ENCODE measurements at places on chromosomes 12 and 14.
A peak's percentile ranks its signal among the peaks of the same experiment; 100 is the strongest.

DNA sequence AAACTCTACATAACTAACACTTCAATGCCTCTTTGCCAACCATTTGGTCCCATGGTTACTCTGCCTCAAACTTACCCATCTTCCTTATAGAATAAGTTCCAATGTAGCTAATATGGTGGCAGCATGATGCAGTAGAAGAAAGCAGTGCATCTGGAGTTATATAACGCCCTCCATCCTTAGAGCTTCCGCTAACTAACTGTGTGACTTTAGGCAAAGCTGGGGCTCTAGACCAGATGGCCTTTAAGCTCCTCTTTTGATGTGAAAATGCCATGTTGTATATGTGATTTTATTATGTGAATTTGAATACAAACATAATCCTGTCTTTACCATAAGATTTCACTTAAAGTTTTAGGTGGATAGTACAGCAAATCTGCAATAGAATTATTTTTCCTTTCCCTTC lies 6.1 kb downstream of the ABCD2 start:
- DNase-seq = no peak

DNA sequence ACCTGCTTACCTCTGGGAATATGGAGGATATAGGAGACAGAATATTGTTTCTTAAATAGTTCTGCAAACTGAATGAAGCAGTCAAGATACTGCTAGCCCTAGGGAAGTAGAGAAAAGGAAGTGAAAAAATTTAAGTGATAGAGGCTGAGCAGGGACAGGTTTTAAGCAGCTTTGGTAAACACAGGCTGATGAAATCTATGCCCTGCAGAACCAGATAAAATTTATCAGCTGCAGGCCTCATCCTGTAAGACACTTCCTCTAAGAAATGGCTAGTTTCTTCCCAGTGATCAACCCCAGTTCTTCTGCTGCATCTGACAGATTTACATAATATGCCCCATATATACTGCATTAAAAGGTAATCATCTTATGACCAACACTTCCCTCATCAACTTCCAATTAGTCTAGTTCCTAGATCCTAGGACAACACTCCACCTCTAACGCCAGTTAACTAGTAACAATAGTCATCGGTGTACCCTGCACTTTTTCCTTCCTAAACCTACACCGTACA lies 1.3 kb upstream of the ESYT1 start:
- no peak for DNase-seq

GRCh38 chr12:25583545-25583944 lies 30.5 kb upstream of the LMNTD1 start:
- DNase-seq = no peak

DNA sequence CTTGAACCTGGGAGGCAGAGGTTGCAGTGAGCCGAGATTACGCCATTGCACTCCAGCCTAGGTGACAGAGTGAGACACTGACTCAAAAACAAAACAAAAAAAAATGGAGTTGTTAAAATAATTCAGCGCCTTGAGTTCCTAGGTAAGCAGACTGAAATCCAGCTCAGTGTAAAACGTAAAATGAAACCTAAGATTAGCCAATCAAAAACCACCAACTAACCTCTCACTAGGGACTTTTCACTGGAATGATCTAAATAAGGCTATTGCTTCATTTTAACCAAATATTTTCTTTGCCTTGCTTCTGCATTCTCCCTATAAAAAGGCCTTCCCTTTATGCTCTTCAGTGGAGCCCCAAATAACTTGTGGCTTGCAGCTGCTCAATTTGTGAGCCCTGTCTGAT lies 91.6 kb upstream of the HIF1A start:
- no peak for DNase-seq

- no peak for DNase-seq
These were observed 54.4 kb upstream of the PLEKHG7 start for GRCh38 chr12:92648242-92649031.

- DNase-seq = peak; percentile 19
These were observed 56.4 kb upstream of the ATP2A2 start for GRCh38 chr12:110224379-110225304.

DNA sequence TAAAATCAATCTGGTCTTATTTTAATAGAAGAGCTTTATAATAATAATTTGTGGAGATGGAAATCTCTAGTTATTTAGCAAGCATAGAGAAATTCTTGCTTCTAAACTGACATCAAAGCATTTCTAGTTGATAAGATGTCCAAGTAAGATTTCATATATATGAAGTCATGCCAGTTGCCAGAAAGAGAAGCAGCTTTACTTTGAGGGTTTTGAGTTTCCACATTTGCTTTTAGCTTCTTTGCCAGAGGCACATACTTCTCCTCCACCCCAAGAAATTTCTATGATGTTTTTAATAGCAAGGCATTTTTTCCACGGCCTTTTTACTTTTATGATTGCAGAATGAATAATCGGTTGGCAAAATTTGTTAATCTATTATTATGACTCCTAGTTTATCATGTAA lies 24.2 kb upstream of the YAF2 start:
- DNase-seq = no peak

GRCh38 chr12:4591180-4591687 lies 29.2 kb downstream of the DYRK4 start:
- DNase-seq = no peak

DNA sequence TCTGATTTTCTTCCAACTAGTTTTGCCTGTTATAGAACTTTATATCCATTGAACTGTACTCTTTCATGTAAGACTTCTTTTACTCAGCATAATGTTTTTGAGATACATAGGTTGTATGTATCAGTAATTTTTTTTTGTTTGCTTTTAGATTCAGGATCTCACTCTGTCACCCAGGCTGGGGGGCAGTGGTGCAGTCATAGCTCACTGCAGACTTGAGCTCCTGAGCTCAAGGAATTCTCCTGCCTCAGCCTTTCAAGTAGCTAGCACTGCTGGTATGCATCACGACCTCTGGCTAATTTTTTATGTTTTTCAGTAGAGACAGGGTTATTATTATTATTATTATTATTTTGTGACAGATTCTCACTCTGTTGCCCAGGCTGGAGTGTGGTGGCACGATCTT lies 65.0 kb upstream of the DDHD1 start:
- DNase-seq = no peak

DNA sequence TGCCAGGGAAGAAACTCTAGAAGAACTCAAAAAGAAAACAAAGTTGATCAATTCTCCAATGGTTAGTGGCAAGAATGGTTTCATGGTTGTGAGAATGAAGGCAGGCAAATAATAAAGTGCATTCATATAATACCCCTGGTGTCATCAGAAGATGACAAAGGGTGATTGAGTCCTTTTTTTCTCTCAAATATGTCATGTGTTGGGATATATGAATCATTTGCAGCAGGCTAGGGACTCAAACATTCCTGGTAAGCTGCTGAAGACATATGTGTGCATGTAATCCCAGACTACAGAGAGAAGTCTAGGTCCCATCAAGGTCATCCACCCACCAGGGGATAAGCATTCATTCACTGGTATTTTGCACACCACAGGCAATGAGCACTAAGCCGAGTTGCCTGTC lies 82.4 kb upstream of the MYF6 start:
- no peak for DNase-seq

GRCh38 chr12:10672231-10672868 lies 1.5 kb downstream of the STYK1 start:
- DNase-seq = no peak

DNA sequence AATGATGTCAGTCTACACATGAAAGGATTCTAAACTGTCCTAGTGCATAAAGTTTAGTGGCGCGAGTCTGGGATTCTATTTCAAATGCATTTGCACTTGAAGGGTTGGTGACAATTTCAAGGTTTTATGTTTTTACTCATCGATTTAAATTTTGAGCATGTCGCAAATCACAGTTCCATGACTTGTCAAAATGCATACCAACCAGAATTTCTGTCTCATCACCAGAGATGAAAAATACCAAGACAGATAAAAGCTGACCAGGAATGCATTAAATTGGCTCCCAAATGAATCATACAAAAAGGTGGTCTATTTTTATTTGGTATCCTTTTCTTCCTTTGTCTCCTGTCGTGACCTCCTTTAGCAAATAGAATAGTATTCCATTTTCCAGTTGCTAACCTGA lies 25.2 kb downstream of the TMEM30B start:
- DNase-seq = no peak

DNA sequence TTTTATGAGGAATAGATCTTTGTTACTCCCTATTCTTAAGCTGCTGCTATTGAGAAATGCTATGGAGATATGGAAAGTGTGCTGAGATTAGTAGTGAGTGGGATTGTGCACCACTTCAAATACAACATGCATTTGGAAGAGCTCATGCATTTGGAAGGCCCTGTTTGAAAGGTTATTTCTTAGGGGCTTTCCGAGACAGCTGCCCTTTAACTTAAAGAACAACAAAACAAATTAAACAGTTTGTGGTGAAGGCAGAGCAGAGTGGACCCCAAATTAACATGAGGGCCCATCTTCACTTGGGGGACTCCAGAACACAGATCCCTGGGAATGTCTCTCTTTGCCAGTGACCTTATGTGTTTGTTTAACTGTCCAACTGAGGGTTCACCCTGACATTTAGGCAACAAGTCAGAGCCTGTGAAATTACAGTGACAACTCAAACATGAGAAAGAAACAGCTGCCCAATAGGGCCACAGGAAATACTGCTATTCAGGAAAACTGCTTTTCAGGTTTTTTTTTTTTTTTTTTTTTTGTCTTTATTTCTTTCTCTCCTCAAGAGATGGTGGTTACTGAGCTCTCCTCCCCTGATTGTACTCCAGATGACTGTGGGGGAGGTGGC lies 41.4 kb upstream of the IGF1 start:
- DNase-seq = no peak

DNA sequence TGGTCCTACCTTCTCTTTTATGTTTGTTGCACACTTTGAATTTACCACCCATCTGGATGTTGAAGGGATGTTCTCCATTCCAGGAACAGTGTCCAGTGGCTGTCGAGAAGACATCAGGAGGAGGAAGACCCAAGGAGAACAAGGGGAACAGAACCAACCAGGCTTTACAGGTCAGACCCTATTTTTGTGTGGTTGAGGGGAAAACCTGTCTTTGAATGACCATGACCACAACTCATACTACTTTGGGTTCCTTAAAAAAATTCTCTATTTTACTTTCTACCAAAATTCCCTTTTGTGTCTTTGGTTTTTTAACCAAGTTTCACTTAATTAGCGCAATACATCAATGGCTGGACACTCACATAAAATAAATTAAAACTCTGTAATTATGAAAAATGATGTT lies 78.7 kb downstream of the PLXNC1 start:
- no peak for DNase-seq

GRCh38 chr14:22304326-22304725 lies 284.7 kb downstream of the DAD1 start:
- DNase-seq = no peak

DNA sequence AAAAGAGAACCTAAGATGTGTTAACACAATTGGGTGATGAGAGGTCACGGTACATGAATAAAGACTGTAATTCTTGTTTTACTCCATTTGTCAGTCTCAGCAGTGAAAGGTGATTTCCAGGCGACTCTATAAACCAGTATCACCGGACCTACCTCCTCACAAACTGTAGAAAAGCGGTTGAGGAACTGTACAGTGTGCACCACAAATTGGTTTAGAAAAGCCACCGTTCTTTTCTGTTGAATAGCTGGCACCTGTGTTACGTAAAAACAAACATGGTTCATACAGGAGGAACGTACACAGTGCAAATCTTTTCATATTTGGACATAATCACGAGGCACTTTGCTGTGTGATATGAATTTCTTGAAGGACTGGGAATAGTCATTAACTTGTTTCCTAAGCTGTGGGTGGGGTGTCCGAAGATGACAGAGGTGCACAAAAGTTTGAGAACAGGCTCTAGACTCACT lies 663 bp downstream of the WASHC3 start:
- no peak for DNase-seq

- no peak for DNase-seq
These were observed 167.1 kb downstream of the PIWIL1 start for GRCh38 chr12:130504840-130505175.

- peak; percentile 75 for DNase-seq
These were observed 954.2 kb upstream of the FBXO33 start for GRCh38 chr14:40386433-40386832.

DNA sequence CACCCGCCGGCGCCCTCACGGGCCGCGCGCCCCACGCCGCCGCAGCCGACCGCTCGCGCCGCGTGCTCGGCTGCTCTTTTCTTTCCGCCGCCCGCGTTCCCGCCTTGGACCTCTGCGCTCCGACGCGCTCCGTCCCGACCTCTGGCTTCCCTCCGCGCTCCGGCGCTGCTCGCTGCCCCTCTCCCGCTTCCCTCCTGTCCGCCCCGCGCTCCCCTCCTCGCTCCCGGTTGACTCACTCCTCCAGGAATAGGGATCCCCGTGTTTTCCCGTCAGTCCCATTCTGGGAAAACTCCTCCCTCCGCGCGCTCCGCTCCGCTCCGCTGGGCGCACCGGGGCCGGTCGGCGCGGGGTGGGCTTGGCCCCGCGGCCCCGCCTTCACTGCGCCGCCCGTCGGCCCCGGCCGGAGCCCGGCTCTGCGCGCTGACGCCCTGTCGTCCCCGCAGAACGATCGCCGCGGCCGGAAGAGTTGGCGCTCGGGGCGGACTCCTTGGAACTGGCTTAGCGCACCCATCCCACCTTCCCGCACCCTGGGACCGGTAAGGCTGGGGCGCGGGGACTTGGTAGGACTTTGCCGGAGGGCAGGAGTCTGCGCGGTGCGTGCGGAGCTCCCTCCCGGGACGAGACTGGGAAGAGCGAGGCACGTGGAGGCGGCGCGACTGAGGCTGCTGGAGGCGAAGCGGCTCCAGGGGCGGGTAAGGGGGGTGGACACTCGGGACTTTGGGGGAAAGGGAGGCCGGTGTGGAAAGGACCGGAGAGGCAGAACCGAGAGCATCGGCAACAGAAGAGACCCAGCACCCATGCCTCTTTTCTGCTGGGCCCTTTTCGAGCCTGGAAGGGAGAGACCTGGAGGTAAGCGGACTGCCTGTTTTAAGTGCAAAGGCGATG lies 550 bp downstream of the TEAD4 start:
- DNase-seq = peak; percentile 22

- no peak for DNase-seq
These were observed 8.5 kb downstream of the CFAP54 start for GRCh38 chr12:96497855-96498254.

GRCh38 chr14:58414845-58415244 lies 12.5 kb downstream of the TIMM9 start:
- no peak for DNase-seq

GRCh38 chr12:66960704-66961690 lies 282.1 kb upstream of the GRIP1 start:
- DNase-seq = no peak

DNA sequence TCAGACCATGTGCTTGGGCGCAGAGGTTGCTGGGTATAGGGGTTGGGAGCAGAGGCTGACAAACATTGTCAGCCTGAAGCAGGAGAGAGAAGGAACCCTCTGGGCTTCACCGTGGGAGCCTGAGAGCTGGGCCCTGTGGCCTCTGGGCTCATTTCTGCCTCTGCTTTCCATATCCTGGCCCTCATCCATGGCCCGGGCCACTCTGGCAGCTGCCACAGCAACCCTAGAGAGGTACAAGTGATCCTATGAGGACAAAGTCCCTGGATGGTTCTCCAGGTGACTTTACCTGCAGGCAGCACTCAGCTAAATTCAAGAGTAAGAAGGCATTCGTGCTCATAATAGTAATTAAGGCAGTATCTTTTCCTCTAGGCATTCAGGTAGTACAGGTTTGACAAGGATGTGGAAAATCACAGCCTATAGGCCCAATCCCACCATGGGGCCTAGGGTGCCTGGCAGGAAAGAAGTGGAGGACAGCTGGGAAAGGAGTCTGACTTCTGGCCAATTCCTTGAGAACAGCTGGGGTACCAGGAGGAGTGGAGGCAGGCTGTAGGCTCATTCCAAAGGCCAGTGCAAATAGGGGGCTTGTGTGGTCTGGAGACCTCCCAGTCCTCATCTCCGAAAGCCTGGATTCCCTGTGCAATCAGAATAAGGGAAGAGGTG lies 3.6 kb upstream of the TTC7B start:
- DNase-seq = no peak

- DNase-seq = peak; percentile 1
These were observed at the start of gene GCN1 for GRCh38 chr12:120194534-120195395. Gene GCN1, minus strand, starts transcription at chr12:120194715. Its CDS starts 18 bp downstream, at chr12:120194697.

- DNase-seq = no peak
These were observed 38.8 kb downstream of the SLC15A5 start for GRCh38 chr12:16238661-16239060.
